ENCODE measurements at places on chromosomes 6 and 20.
A peak's percentile ranks its signal among the peaks of the same experiment; 100 is the strongest.

- DNase-seq: no peak
These were observed 76.4 kb upstream of the MLN start for GRCh38 chr6:33880104-33880678.

- peak; percentile 45 for DNase-seq
These were observed 1.8 kb downstream of the SLA2 start for GRCh38 chr20:36644032-36644705.

DNA sequence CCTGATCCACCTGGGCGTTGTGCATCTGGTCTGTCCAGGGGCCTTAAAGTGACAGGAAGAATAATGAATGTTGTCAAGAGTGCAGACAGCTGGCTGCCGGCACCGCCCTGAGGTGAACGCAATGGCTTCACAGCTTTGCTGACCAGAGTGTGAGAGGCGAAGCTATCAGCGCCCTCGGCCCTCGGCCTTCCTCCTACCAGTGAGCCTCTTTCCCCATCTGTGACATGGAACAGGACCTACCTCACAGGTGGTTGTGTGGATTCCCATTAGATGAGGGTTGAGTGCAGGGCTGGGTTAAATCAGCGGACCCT is 54.8 kb downstream of the CTCFL start:
- no peak for DNase-seq

DNA sequence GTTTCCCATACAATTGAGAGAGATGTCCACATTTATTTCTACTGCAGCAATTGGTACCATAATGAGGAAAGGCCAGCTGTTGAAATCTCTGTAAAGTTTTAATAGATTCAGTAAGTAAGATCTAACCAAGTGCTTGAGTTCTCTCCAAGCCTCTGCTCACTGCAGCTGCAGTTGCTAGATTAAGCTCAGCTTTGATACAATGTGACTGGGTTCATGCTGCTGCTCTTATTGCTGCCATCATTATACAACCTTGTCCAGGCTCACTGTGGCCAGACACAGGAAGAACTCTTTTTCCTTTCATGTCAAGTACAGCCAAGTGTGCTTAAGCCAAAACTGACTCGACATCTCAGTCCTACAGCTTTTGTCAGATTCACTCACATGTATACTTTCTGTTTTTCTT is 423.5 kb downstream of the GJA1 start:
- DNase-seq: no peak

GRCh38 chr6:10554826-10555225 is 33.7 kb downstream of the GCNT2 start:
- no peak for DNase-seq

DNA sequence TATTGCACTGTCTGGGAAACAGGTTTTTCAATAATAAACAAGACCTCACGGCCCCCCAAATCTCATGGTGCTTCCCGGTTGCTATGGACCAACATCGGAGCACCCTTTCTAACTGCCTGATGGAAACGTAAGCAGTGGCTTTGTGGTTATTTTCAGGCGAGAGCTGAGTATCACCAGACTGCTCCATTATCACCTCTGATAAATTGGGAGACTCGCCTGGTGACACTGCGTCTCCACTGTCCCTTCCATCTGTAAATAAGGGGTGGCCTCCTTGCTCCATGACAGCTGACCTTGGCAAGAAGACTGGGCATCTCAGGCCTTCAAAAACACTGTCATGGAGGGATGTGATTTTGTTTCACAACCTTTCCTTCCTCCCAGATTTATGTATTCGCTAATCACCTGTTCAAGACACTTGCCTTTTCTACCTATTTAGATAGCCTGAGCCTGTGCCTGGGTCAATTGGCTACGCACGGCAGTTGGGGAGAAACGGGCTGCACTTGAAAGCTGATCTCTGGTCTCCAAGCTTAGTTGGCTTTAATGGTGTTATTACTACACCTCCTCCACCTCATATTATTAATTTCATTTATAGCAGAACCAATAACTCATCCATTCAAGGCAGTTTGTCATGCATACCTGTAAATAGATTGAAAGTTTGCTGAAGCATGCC is 17.7 kb upstream of the CDH4 start:
- DNase-seq: no peak

GRCh38 chr20:1827974-1828785 is 67.0 kb upstream of the SIRPA start:
- DNase-seq: no peak

Data from CD4-positive, alpha-beta T cell treated with Interleukin-4 for 1 hour (primary cell).